ENCODE measurements at places on chromosomes 4 and X.

- no peak for DNase-seq
Observed at GRCh38 chrX:2679534-2680485, 11.3 kb upstream of the CD99 start.

- DNase-seq: no peak
Observed at GRCh38 chr4:137203601-137204000, 328.7 kb downstream of the PCDH18 start.

DNA sequence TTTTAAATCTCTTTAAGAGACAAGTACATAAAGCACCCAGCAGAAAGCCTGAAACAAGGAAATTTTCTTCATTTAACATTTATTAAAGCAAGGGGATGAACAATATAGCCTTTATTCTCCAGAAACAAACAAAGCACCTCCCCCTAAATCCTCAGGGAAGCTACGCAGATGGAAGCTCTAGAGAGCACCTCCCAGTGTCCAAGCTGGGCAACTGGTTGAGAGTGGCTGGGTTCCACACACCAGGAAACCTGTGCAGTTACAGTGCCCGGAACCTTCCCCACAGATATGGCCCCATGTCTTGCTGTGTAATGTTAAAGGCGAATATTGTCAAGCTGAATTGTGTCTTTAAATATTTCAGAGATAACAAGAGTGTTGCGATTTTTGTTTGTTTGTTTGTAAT is 8.9 kb upstream of the TRIML1 start:
- no peak for DNase-seq

DNA sequence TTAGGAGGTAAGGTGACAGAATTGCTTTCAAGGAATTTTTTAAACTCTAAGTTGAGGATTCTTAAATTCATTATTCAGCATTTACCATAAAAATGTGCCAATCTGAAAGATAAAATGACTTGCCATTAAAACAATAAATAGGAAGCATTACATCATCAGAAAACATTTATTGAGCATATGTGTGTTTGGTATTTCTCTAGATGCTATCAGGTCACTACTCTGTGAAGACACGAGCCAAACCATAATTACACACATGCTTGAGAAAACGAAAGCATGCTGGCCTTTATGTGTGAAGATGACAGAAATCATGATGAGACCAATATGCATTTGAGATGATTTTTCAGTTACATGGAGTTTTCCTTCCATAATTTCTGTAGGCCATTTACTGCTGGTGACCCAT is 12.3 kb upstream of the IL21 start:
- no peak for DNase-seq

DNA sequence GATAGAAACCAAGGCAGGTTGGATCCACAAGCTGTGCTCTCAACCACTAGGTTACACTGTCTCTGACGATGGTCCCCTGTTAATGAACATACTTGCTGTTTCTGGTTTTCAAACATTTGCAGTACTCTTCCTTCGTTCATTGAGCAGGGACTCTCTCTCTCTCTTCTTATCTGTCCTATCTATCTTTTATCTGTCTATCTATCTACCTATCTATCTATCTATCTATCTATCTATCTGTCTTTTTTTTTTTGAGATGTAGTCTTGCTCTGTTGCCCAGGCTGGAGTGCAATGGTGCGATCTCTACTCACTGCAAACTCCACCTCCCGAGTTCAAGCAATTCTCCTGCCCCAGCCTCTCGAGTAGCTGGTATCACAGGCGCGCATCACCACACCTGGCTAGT is 9.4 kb upstream of the CT47C1 start:
- DNase-seq: no peak

- peak; percentile 30 for DNase-seq
Observed at GRCh38 chr4:143559757-143560147, 46.2 kb downstream of the SMARCA5 start.

GRCh38 chrX:56728752-56729151 is 291 bp upstream of the NBDY start:
- DNase-seq: peak; percentile 5

DNA sequence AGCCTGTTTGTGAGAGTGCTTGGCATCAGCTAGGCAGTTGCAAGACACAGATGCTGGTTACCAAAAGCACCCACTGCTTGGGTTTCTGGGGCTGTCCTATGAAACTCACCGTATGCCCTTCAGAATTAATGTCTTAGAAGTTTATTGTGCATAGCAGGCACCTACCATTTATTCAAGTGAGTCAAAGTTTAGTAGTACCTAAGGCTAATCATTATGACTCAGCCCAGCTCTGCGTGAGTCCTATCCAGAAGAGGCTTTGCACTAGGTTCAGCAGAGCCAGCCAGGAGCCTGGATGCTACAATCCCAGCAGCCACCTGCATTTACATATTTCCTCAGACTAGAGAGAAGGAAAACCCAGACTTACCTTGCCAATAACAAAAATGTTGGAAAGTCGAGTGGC is 4.2 kb downstream of the RPS4X start:
- no peak for DNase-seq

DNA sequence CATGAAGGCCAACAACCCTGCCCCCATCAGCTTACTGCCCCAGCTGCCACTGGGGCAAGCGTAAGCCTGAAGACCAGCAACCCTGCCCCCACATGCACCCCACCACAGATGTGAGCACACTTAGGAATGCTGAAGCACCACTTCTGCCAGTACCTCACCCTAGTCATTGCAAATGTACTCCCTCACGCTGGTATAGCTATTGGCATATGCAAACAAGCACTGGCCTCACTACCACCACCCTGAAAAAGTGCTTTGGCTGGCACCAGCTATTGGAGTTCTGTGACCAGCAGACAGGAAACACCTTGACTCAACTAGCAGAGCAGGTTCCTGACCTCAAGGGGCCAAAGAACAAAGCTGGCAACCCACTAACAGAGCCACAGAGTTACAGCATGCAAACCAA is 534.4 kb upstream of the POU3F4 start:
- DNase-seq: no peak

DNA sequence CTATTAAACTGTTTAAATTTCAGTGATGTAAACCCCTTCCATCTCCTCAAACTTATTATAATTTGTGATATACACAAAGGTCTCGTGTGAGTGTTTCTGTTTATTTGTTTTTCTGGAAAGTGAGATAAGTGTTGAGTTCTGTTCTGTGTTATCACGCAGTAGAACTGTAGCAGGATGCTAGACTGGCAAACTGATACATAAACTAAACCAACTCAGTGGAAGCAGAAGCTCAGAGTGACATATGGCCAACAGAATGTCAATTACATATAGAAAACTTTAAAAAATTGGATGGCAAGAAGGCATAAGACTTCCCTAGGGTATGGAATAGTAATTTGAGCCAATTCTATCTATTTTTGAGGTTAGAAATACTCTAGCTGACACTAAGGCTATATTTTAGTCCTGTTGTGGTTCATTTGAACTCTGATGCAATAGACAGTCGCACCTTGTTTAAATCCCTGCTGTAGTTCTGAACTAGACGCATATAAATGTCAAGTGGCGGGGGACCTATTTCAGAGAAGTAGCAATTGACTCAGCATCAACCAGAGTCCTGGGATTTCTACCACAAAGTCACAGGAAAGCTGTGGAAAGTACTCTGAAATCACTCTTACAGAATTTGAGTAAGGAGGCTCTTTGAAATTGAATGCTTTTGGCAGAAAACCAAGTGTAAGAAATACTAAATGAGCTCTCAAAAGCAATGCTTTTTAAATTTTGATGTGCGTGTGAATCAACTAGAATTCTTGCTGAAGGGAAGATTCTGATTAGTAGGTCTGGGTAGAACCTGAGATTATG is 294.4 kb downstream of the INPP4B start:
- DNase-seq: no peak

- DNase-seq: no peak
Observed at GRCh38 chr4:150252741-150253140, 174.5 kb downstream of the DCLK2 start.

- no peak for DNase-seq
Observed at GRCh38 chr4:18422685-18423084, 401.1 kb upstream of the LCORL start.

DNA sequence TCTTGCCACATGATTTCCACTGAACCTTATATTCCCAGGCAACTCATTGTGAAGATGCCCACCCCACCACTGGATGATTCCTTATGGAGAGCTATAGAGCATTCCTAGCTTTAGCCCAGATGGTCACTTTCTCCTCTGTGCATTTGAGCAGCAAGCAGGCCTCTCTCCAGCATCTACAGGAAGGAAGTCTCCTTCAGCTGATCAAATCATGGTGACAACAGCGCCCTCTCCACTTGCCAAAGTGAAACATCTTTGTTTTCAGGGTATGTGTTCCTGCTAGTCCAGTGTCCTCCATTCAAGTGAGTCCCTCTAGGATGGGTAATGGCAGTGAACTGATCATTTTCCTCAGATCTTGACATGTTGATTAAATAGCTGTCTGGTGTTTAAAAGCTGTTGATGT is 10.9 kb upstream of the SYTL5 start:
- no peak for DNase-seq

DNA sequence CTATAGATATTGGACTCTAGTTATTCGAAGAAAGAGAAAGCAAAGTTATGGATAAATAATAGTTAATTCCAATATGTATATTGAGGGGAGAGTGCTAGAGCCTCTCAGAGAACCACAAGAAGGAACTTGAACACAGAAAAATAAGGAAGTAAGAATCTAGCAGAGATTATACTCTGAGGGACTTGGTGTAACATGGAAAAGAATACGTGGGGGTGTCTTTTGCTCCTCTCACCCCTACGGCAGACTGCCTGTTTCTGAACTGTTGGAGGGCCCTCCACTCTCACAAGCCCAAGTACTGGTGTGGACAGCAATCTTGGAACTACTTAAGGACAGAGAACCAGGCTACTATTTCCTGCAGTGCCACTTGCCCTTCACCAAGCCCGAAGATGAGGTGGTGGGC is 1174.4 kb upstream of the PCDH10 start:
- no peak for DNase-seq

DNA sequence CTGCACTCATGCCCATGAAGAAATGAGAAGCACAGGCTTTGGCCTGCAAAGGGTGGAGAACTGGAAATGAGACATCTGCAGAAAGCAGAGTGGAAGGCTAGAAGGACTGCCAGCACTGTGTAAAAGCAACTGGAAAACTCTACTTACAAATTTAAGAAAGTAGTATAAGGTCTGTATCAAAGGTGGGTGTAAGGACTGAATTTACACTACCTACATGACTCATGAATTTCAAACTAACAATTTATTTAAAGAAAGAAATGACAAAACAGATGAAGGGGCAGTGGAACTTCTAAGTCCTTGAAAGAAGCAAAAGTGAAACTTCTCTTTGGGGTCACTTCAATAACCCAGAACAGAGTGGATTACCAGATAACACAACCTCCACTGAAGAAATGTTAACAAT is 71.2 kb downstream of the SLC10A7 start:
- no peak for DNase-seq

DNA sequence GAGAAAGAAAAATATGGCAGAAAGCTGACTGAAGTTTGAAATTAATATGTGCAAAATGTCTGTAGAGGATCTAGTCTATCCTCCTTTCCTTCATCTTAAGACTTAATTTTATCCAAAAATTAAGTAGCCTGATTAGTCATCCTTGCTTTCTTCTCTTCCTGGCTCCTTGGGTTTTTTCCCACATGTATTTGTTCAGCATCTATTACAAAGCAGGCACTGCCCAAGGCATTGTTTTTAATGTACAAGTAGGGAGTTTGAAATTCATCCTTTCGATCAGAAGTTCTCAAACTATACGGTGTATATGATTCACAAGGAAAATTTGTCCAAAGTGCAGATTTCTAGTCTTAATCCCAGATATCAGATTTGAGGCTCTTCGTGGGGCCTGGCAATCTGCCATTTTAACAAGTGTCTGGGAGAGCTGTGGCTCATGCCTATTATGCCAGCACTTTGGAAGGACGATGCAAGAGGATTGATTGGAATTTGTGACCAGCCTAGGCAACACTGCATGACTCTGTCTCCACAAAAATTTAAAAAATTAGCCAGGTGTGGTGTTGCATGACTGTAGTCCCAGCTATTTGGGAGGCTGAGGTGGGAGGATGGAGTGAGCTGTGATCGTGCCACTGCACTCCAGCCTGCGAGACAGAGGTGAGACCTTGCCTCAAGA is 19.4 kb upstream of the YTHDC1 start:
- DNase-seq: no peak

GRCh38 chrX:104172788-104173187 is 6.5 kb downstream of the FAM199X start:
- DNase-seq: no peak

GRCh38 chrX:106987488-106987887 is 12.5 kb downstream of the MORC4 start:
- DNase-seq: no peak

DNA sequence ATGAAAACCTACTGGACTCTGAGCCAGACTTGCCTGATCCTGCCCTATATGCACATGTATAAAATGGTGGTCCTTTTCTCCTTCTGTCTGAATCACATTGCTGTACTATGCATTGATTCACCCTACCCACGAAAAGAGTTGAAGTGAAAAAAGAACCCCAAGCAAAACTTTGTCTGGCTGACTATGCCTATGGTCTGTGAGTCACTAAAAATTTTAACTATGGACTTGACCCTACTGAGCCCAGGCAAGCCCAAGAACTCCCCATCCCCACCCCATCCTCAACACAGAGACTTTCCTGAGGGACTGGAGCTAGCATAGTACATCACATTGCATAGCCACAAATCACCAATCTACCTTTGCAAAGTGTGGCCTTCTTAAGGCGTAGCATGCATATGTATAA is 116.6 kb upstream of the TENM3 start:
- DNase-seq: no peak

DNA sequence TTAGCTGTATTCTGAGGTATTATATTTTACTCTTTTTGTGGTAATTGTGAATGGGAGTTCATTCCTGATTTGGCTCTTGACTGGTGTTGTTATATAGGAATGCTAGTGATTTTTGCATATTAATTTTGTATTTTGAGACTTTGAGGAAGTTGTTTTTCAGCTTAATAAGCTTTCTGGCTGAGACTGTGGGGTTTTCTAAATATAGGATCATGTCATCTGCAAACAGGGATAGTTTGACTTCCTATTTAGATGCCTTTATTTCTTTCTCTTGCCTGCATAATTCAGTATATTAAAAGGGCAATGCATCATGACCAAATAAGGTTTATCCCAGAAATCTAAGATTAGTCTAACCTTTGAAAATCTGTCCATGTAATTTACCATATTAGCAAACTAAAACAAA is 44.7 kb upstream of the EPGN start:
- no peak for DNase-seq

DNA sequence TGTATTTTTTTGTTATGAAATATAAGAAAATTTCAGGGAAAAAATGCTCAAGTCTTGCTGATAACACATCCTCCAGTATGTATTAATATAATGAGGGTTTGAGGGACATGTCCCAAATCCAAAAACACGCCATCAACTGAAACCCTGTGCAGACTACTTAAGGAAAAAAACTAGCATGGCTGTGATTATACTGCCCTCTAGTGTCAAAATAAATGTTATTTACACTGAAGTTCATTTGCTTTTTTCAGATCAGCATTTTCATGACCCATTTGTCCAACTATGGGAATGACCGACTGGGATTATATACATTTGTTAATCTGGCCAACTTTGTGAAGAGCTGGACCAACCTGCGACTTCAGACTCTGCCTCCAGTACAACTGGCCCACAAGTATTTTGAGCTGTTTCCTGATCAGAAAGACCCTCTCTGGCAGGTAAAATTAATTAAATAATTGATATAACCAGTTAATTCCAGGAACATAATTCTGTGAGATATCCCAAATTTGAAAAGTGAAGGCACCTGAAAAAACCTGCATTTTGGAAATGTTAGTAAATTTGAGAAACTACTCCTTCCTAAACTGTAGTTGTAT is 128.5 kb downstream of the PRSS12 start:
- no peak for DNase-seq
